Activated effector memory CD4-positive, alpha-beta T cell treated with anti-CD3 and anti-CD28 coated beads, Interleukin-2, amount 50 U/mL, for 16 hours (primary cell): ENCODE measurements at places on chromosomes 5 and 9.

- no peak for DNase-seq
Observed at GRCh38 chr5:179764056-179764455, 29.7 kb upstream of the LTC4S start.

DNA sequence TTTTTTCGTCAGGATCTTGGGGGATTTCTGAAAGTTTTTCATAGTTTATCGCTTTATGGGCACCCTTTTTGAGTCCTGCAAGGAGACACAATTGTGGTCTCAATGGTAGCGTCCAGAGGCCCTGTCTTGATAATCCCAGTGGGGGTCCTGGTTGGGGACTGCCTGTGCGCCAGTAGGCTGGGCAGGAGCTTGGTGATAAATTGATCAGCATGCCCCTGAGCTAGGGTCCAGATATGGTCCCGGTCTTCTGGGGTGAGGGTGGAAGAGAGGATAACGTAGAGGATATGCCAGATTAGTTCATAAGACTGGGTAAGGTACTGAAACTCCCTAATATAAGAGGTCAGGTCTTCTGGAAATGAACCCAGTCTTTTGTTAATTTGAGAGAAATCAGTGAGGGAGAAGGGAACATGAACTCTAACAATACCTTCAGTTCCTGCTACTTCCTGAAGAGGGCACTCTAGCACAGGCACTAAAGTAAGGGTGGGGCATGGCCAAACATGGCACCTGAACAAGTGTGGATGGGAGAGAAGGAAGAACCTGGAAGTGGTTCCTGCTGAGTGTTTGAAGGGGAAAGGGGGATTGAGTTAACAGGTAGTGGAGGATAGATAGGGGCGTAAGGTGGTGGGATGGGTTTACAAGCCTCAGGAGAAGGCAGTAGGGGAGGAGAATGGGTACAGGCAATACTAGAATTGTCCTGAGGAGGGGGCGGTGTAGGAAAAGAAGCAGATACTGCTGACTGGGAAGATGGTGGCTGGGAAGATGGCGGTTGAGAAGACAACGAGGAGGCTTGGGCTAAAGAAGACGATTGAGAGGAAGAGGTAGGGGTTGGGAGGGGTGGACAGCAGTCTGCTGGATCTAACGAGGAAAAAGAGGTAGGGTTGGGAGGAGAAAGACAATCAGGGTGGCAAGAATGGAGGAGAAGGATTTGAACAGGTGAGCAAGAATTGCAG lies 33.8 kb upstream of the ANXA2R start:
- DNase-seq, result peak; percentile 72

GRCh38 chr5:30405821-30406220 lies 787.7 kb upstream of the CDH6 start:
- no peak for DNase-seq

DNA sequence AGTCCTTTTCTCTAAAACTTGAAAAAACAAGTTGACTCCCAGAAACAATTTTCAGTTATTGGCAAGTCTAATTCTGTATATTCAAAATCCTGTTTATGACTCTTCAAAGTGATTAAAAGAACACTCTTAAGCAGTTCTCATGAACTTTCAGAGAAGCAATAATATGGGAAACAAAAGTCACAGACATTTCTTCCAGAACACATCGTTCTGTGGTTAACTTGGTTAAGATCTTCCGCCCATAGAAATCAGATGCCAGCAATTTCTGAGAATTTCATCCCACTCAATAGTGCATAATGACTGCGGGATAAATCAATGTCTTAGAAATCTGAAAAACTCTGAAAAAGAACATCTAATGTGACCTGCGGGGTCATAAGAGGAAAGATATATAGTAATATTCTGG lies 300.5 kb downstream of the COX7C start:
- no peak for DNase-seq

- no peak for DNase-seq
Observed at GRCh38 chr5:108818613-108819272, 71.0 kb downstream of the FER start.

DNA sequence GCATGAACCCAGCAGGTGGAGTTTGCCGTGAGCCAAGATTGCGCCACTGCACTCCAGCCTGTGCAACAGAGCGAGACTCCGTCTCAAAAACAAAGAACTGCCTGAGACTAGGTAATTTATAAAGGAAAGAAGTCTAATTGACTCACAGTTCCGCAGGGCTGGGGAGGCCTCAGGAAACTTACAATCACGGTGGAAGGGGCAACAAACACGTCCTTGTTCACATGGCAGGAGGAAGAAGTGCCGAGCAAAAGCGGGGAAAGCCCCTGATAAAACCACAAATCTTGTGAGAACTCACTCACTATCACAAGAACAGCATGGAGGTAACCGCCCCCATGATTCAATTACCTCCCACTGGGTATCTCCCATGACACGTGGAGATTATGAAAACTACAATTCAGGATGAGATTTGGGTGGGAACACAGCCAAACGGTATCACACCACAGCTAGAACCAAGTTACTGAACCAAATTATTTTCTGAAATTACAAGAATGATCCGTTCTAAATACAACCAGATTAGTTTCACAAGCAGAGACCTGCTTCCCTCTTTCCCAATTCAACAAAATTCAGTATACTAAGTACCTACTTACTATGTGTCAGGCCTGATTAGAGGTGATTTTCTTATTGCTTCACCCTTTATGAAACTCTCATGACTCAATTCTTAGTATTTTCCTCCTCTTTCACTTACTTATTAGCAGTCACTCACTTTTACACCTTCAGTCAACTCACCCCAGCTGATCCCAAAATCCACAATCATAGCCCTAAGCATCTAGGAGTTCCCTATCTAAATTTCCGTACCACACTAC lies 8.4 kb downstream of the UBTD2 start:
- peak; percentile 87 for DNase-seq

GRCh38 chr9:131035548-131035947 lies 26.6 kb downstream of the LAMC3 start:
- DNase-seq, result no peak

DNA sequence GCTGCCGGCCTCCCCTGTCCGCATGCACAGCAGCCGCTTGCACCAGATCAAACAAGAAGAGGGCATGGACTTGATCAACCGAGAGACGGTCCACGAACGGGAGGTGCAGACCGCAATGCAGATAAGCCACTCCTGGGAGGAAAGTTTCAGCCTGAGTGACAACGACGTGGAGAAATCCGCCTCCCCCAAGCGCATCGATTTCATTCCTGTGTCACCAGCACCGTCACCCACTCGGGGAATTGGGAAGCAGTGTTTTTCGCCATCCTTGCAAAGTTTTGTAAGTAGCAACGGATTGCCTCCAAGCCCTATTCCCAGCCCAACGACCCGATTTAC lies 75.3 kb downstream of the PIP5K1B start:
- no peak for DNase-seq

GRCh38 chr9:23581931-23582330 lies 244.1 kb downstream of the ELAVL2 start:
- no peak for DNase-seq

DNA sequence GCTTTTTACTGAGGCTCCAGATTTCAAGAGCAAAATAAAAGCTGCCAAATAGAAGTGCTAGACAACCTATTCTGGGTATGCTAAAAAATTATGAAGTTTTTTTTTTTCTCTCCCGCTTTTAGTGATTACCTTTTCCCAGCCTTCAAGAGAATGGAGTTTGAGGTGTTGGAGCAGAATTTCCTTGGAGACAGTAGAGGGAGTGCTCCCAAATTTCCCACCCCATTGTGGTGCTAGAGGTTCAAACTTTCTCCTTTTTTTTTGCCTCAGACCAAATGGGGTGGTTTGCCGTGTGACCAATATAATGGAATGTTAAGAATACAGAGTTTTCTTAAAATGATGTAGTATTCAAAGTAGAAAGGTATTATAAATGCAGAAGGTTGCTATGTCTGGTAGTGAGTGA lies 244.2 kb upstream of the RIOK2 start:
- DNase-seq, result no peak

DNA sequence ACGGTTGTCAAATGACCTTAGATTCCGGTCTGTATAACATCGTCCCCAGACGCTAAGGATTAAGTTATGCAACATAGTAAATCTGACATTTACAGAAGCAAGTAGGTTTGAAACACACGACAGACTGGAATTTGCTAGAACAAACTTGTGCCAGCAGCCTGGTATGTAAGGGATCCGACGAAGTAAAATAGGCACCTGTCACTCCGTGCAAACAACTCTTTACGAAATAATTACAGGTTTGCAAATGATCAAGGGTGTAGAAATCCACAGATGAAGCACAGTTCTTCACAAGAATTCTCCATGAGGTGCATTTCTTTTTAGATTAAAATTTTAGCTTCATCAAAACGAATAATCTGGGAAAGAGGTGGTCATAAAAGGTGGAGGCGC lies 508 bp downstream of the MOCS2 start:
- DNase-seq, result no peak

DNA sequence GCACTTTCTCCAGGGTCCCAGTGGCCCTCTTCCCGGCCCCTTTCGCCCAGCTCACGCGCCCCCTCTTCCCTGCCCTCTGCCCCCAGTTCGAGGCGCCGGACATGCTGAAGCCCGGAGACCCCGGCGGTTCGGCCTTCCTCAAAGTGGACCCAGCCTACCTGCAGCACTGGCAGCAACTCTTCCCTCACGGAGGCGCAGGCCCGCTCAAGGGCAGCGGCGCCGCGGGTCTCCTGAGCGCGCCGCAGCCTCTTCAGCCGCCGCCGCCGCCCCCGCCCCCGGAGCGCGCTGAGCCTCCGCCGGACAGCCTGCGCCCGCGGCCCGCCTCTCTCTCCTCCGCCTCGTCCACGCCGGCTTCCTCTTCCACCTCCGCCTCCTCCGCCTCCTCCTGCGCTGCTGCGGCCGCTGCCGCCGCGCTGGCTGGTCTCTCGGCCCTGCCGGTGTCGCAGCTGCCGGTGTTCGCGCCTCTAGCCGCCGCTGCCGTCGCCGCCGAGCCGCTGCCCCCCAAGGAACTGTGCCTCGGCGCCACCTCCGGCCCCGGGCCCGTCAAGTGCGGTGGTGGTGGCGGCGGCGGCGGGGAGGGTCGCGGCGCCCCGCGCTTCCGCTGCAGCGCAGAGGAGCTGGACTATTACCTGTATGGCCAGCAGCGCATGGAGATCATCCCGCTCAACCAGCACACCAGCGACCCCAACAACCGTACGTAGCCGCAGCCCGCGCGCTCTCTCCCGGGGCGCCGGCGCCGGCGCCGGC lies 1.0 kb downstream of the PRDM6 start:
- DNase-seq, result no peak

DNA sequence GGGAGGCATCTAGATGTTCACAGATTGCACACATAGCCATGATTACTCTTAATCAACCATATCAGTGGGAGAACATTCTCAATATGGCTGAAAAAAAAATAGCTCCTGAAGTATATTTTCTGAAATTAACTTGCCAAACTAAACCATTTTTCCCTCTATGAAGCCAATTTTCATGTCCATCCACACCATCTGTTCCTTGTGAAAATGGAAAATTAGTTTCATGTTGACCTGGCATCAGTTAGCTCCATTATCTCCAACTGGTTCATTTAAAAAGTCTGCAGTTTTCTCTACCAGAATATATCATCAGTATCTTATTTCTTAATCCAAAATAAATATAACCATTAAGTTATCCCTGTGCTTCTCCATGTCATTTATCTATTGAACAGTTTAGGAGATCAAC lies 138.8 kb upstream of the CDH10 start:
- no peak for DNase-seq

GRCh38 chr5:78533356-78533755 lies 115.2 kb downstream of the LHFPL2 start:
- no peak for DNase-seq

DNA sequence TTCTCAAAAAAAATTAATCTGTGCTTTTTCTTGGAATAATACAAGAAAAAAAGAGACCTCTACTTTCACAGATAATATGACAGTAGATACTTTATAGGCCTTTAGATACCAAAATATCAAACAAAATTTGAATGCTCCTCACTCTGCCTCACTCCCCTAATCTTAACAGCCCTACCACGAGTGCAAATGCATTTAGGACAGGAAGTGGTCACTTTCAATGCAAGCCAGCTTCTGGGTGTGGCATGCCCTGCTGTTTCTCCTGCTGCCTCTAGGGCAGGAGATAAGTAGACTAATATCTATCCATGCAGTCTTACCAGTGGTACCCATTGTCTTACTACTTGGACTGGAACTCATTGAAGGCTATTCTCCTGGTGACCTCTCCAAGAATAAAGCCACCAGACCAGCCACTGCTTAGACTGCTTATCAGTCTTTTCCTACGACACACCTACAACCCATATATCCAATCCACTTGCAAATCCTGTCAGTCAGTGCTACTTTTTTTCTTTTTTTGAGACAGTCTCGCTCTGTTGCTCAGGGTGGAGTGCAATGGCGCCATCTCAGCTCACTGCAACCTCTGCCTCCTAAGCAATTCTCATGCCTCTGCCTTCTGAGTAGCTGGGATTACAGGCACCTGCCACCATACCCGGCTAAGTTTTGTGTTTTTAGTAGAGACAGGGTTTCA lies 23.0 kb downstream of the FRRS1L start:
- no peak for DNase-seq

- no peak for DNase-seq
Observed at GRCh38 chr5:35188031-35188457, 42.2 kb downstream of the PRLR start.

GRCh38 chr5:140561753-140562523 lies 2.5 kb downstream of the APBB3 start:
- no peak for DNase-seq

- DNase-seq, result no peak
Observed at GRCh38 chr5:15885156-15885555, 294.4 kb downstream of the MARCHF11 start.

DNA sequence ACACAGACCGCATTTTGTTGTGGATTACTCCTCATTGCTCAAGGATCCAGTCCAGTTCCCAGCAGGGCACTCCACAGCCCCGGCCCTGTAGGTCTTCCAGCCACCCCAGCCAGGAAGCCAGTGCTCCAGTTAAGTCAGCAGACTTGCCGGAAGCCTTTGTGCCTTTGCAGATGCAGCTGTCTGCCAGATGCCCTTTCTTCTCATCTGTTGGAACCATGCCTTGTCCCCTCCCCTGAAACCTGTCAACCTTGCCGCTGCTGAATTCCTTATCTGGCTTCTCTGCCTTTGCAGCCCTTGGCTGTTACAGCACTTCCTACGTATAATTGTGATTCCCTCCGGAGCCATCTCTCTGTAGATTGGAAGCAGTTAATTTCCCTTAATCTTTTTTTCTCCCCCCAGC lies 28.4 kb downstream of the PSAT1 start:
- DNase-seq, result no peak

GRCh38 chr5:69134126-69134525 lies 32.8 kb upstream of the CCNB1 start:
- no peak for DNase-seq

DNA sequence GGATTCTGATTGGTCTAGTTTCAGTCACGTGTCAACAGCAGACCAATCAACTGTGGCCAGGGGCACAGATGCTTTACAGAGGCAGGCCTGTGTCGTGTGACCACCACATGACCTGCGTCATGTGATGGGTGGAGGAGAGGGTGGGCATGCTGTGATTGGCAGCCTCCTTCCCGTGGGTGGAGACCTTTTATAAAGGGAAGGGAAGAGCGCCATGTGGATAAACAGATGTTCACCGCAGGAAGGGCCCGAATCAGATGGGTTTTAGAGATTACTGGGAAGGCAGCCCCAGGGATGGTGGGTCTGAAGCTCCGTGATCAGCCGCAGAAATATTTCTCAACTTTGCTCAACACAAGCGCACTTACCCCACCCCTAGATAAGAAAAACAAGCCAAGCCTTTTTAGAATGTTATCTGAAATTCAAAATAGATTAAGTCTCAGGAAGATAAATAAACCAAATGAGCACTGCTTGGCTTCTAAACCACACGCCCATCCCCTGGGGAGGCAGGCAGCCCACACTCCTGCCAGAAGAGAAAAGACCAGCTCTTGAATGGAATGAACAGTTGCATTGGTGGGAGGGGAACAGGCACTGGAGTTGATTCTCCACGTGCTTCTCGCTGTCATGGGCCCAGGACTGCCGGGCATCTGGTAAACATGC lies 43.6 kb downstream of the ROPN1L start:
- DNase-seq, result no peak
